ENCODE measurements at places on chromosomes 2 and 18.

GRCh38 chr2:176251928-176252327 lies 17.3 kb upstream of the MTX2 start:
- H3K4me3 ChIP-seq: no peak overlapping the region
- H3K4me1 ChIP-seq: no peaks in the 10 kb centered on the region
- DNase-seq: no peak
- H3K36me3 ChIP-seq: peaks cover 1% of the 10 kb centered on the region

DNA sequence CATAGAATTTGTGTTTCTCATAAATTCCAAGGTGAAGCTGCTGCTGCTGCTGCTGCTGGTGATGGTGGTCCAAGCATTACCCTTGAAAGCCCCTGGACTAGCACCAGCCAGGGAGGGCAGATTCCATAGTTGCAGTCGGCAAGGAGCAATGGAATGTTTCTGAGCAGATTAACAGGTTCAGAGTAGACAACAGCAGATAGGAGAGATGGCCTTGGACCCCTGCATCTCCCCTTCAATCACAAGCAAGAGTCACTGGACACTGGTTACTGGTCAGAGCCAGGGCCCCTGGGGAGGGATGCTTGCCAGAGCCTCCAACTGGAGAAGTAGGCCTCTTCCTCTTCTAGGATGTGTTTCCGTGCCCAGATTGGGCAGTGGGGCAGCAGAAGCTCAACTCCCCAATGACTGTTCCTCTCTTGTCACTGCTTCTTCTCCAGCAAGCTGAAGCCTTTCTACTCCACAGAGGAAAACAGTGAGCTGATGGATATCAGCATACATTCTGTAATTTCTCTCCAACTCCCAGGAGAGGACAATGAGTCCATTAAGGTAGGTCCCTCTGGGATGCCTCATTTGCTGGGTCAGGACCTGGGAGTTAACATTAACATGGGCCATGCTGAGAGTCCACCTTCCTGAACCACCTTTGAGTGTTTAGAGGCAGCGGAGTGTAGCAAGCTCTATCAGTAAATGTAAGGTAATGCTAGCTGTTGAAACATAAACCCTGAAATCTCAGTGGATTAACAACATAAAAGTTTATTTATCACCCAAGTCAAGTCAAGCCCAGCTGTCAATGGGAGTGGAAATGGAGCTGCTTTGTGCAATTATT lies 35.3 kb downstream of the MROH2A start:
- no peak for DNase-seq
- H3K4me3 ChIP-seq: no peak overlapping the region
- no peaks in the 10 kb centered on the region for H3K36me3 ChIP-seq
- no peaks in the 10 kb centered on the region for H3K4me1 ChIP-seq
- H3K27me3 ChIP-seq: peaks cover 39% of the 10 kb centered on the region
- no peak overlapping the region for H3K27ac ChIP-seq

DNA sequence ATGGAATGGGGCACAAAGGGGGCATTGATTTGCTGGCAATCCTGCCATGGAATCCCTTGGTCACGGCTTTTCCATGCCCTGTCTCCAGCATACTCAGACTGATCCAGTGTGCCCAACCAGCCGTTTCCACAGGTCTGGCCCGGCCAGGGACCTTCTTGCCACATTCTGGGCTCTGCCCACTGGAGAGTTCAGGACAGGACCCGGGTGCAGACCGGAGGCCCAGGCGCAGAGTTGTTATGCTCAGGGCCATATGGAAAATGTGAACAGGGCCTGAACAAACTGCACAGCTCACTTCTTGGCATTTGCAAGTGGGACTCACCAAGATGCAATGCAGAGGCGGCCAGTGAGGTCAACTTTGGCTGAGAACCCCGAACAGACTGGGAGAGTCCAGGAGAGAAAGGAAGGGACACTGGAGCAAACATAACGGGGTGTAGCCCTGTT lies 15.6 kb upstream of the ASAP2 start:
- peaks cover 12% of the 10 kb centered on the region for H3K4me1 ChIP-seq
- DNase-seq: no peak
- H3K36me3 ChIP-seq: no peaks in the 10 kb centered on the region
- peak overlapping the region; percentile 57 for H3K27ac ChIP-seq

GRCh38 chr18:12657684-12658425 lies at the start of gene SPIRE1:
TSS of gene SPIRE1 (minus strand) at chr18:12658107. CDS start at chr18:12657866, 241 bp downstream.
- peak within 1 kb of the TSS; percentile 82 for H3K4me3 ChIP-seq
- no peaks in the 10 kb centered on the region for H3K36me3 ChIP-seq
- DNase-seq: peak; percentile 27
- H3K4me1 ChIP-seq: peaks cover 15% of the 10 kb centered on the region

- no peaks in the 10 kb centered on the region for H3K4me1 ChIP-seq
- H3K4me3 ChIP-seq: no peak overlapping the region
- no peak overlapping the region for H3K27ac ChIP-seq
- H3K36me3 ChIP-seq: no peaks in the 10 kb centered on the region
- DNase-seq: no peak
- H3K27me3 ChIP-seq: no peaks in the 10 kb centered on the region
These were observed 412.7 kb downstream of the CNTNAP5 start for GRCh38 chr2:124437811-124438210.

GRCh38 chr2:97657986-97658690 lies 5.7 kb downstream of the ACTR1B start:
- no peak overlapping the region for H3K4me3 ChIP-seq
- no peaks in the 10 kb centered on the region for H3K27me3 ChIP-seq
- H3K36me3 ChIP-seq: peaks cover 49% of the 10 kb centered on the region
- H3K4me1 ChIP-seq: peaks cover 40% of the 10 kb centered on the region

DNA sequence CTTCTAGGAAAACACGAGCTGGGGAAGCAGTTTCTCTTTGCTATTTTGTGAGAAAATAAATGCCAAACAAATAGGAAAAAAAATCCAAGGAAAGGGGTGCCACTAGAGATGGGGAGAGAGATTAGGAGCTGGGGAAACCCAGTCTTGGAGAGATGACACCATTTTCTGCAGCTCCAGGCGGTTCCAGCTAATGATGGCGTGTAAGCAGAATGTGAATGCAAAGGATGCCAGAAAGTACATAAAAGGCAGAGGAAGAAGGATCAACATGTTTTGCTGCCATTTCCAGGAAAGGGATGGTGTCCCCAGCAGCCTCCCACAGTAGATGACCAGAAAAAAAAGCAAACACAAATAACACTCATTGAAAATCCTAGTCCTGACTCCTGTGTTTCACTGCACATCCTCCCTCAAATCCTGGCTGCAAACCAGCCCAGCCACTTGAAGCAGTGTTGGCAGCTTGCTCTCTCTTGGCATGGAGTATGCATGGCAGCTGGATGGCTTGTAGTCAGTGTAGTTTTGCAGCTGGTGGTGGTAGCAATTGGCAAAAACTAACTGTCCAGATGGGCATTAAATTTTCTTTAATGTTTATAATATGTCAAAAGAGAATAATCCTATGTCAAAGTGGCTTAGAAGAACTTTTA lies 93.6 kb downstream of the FTCDNL1 start:
- DNase-seq: no peak
- no peak overlapping the region for H3K27ac ChIP-seq
- no peak overlapping the region for H3K4me3 ChIP-seq
- H3K4me1 ChIP-seq: peaks cover 7% of the 10 kb centered on the region
- H3K27me3 ChIP-seq: peaks cover 8% of the 10 kb centered on the region
- H3K36me3 ChIP-seq: no peaks in the 10 kb centered on the region

DNA sequence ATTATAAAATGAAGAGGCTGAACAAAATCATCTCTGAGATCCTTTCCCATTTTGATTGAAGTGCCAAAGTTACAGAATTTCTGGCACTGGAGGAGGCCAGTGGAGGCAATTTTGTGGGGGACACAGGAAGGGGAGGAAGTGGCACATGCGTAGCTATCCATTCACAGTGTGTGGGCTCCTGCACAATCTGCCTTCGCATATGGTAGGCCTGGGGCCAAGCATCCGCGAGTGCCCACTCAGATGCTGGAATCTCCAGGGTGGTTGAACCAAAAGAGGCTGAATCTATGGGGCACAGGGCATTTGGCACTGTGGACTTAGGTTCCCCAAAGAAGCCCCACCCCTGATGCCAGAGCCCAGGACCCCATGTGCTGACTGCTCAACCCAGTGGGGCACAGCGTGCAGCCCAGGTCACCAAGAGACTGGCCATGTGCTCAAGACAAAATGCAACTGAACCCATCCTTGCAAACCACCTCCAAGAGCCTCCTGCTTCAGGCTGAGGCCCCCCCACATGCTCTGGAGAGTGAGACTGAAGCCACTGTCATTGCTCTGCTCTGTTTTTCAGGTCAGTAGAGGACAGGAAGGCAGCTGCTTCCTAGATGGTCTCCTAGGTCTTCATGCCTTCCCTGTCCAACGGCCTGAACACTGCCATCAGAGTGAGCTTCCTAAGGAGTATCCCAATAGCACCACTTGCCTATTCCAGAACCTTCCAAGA lies 28.5 kb downstream of the ST8SIA5 start:
- H3K27me3 ChIP-seq: peaks cover 6% of the 10 kb centered on the region
- no peak overlapping the region for H3K4me3 ChIP-seq
- no peaks in the 10 kb centered on the region for H3K4me1 ChIP-seq
- H3K27ac ChIP-seq: no peak overlapping the region

GRCh38 chr18:12836551-12836950 lies 47.5 kb downstream of the PTPN2 start:
- H3K36me3 ChIP-seq: peaks cover 14% of the 10 kb centered on the region
- H3K4me1 ChIP-seq: peaks cover 39% of the 10 kb centered on the region
- H3K4me3 ChIP-seq: no peak overlapping the region
- H3K27me3 ChIP-seq: no peaks in the 10 kb centered on the region
- DNase-seq: no peak

GRCh38 chr2:118856978-118857676 lies 9.7 kb upstream of the EN1 start:
- no peak for DNase-seq
- H3K4me3 ChIP-seq: no peak overlapping the region
- peaks cover 8% of the 10 kb centered on the region for H3K36me3 ChIP-seq
- H3K4me1 ChIP-seq: peaks cover 18% of the 10 kb centered on the region

DNA sequence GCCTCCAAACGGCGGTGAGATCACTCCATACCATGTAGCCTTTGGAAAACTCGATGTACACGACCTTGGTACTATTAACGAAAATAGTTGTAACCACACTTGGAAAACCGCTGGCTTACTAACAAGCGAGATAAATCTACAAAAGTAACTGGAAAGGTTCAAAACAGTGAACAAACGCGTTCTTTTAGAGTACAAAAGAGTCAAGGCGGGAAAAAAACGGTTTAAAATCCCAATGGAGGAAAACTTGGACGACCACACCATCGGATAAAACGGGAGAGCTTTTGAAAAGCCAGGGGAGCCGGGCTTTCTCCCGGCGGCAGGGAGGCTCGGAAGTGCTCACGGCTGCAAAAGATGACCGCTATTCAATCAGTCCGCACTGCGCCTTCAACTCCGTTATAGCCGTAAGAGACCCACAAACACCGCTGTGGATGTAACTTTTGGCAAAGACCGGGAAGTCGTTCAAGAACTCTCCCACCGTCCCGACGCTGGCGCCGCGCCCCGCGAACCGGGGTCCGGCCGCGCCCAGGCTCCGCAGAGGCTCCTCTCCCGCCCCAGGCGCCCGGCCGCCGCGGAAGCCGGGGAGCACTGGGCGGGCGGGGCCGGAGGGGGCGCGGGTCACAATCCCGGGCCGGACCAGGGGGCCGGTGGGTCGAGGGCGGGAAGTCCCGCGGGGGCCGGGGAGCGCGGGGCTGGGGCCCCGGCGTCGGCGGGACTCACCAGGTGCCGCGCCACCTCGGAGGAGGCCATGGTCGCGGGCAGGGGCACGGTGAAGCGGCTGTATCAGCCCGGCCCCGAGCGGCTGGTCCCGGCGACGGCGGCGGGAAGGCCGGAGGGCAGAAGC lies 465 bp downstream of the SEPTIN10 start:
- H3K4me1 ChIP-seq: peaks cover 2% of the 10 kb centered on the region
- no peak for DNase-seq
- H3K4me3 ChIP-seq: peak overlapping the region; percentile 88
- peak overlapping the region; percentile 59 for H3K27ac ChIP-seq
- peaks cover 14% of the 10 kb centered on the region for H3K36me3 ChIP-seq

DNA sequence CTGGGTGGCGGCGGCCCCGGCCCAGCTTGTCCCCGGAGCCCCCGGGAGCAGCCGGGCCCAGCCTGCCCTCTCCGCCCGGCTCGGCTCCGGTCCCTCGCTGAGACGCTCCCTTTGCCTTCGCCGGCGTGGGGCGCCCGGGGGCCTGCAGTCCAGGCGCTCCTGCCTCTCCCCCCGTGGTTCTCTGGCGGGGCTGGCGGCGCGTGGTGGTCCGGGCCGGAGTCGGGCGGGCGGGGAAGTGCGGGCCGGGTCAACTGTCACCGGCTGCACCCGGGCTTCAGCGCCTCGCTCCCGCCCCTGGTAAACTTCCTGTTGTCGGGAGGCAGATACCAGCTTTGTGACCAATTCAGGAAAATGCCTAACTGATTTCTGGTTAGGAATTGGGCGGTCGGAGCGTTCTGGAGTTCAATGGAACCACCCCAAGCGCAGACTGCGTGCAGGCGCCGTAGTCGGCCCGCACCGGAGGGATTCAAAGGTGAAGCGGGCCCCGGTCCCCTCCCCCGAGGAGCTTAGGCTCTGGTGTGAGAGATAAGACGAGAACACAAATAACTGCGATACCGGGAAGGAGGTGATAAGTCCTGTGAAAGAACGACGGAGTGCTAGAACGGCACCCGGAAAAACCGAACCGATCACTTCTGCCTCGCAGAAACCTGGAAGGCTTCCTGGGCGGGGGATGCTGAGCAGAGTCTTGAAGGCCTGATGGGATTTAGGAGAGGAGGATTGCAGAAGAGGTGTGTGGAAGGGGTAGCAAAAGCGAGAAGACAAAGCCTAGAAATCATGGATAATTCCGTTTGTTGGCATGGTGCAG lies 891 bp downstream of the CAB39 start:
- H3K36me3 ChIP-seq: peaks cover 21% of the 10 kb centered on the region
- H3K27ac ChIP-seq: peak overlapping the region; percentile 88
- DNase-seq: peak; percentile 6
- H3K4me1 ChIP-seq: peaks cover 53% of the 10 kb centered on the region
- no peaks in the 10 kb centered on the region for H3K27me3 ChIP-seq

GRCh38 chr2:60118061-60118460 lies 435.4 kb downstream of the BCL11A start:
- H3K27me3 ChIP-seq: no peaks in the 10 kb centered on the region
- no peak for DNase-seq
- H3K27ac ChIP-seq: no peak overlapping the region
- H3K4me1 ChIP-seq: peaks cover 3% of the 10 kb centered on the region
- H3K4me3 ChIP-seq: no peak overlapping the region

GRCh38 chr2:147416099-147416498 lies 428.7 kb upstream of the ACVR2A start:
- no peaks in the 10 kb centered on the region for H3K4me1 ChIP-seq
- H3K27me3 ChIP-seq: no peaks in the 10 kb centered on the region
- DNase-seq: no peak
- no peak overlapping the region for H3K4me3 ChIP-seq
- H3K36me3 ChIP-seq: no peaks in the 10 kb centered on the region
- H3K27ac ChIP-seq: no peak overlapping the region

DNA sequence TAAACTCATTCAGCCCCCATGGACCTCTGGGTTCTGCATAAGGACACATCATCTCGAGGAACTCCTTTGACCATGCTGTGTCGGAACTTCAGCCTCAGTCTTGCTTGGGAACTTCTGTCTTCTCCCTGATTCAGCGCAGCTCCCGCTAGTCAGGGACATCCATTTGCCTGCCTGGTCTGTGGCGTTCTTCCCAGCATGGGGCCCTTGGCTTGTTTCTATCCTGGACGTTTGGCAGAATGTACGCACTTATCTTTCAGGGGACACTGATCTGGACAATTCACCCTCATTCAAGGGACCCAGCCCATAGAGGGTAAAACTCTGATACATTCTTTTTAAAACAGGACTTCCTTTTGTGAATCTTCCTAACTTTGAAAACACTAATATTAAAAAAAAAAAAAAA lies 75.8 kb upstream of the WIPF1 start:
- H3K27ac ChIP-seq: no peak overlapping the region
- peaks cover 30% of the 10 kb centered on the region for H3K36me3 ChIP-seq
- DNase-seq: no peak
- H3K4me3 ChIP-seq: no peak overlapping the region
